ENCODE measurements at places on chromosomes 2 and 18.
A peak's percentile ranks its signal among the peaks of the same experiment; 100 is the strongest.

- DNase-seq, result no peak
These were observed 613.1 kb downstream of the ZEB2 start for GRCh38 chr2:143906850-143907249.

DNA sequence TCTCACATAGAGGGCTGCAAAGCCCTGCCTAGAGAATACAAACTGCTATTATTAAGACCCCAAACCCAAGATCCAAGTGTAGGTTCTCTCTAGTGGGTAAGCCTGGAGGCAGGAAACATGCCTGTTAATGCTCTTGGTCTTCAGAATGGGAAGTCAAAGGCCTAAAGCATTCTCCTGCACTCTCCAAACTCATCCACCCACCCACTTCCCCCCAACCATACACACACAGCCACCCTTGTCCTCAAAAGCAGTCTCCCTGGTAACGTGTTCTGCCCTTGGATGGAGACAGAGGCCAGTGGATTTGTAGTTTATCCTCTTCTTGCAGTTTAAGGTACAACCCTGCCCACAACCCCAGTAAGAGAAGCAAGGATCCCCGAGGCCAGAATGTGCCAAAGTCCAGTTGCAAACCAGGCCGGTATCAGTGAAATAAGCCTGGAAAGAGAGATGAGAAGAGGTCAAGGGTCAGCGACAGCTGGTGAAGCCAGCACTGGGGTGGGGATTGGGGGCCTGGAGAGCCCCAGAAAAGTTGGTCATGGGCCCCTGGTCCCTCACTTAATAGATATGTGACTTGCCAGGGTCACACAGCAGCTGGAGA, 23.0 kb downstream of the TMEM247 start:
- no peak for DNase-seq

DNA sequence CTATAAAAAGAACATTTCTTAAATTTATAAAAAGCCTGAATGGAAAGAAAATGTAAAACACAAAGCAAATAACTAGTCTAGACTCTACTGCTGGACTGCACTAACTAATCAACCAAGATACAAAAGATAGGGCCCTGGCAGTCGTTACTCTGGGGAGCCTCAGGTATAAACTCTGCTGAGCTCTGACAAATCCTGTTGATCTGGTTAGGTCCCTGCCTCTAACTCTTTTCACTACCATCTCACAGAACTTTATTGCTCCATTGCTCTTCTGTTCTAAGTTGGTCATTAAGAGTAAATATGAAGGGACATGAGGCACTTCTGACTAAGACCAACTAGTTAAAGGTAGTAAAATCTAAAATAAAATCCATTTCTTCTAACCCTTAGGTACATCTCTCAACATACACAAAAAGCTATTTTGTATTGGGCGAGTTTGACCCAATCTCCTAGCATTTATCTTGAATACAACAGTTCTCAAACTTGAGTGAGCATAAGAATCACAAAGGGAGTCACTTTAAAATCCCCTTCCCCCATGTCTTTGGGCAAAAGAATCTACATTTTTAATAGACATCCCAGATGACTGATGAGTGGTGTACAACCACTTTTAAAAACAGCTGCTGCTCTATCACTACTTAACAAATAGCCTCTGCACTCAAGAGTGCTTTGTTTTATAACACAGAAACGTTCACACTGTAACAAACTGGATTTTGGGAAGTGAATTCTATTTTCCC, 2.5 kb downstream of the CHN1 start:
- DNase-seq, result no peak

GRCh38 chr2:158184001-158184400, 82.3 kb downstream of the UPP2 start:
- DNase-seq, result no peak

DNA sequence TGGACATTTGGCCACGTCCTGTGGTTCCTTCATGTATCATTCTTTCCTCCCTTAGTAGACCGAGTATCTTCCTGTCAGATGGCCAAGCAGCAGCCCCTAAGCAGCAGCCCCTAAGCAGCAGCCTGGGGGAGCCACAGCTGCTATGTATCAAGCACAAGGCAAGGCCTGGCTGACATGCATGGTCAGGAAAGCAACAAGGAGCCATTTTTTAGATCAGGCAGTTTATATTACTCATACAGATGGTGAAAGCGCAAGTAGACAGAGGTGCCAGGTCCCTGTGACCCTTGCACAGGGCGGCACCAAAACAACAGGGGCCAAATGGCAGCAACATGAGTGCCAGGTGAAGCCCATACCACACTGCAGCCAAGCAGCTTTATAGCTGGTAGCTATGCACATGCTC, 22.1 kb downstream of the CHCHD5 start:
- DNase-seq, result no peak

GRCh38 chr2:59779571-59779970, 773.9 kb downstream of the BCL11A start:
- no peak for DNase-seq

- DNase-seq, result no peak
These were observed 181.8 kb upstream of the GCFC2 start for GRCh38 chr2:75892490-75892889.

- DNase-seq, result no peak
These were observed 482.7 kb downstream of the DLGAP1 start for GRCh38 chr18:3972291-3972930.

DNA sequence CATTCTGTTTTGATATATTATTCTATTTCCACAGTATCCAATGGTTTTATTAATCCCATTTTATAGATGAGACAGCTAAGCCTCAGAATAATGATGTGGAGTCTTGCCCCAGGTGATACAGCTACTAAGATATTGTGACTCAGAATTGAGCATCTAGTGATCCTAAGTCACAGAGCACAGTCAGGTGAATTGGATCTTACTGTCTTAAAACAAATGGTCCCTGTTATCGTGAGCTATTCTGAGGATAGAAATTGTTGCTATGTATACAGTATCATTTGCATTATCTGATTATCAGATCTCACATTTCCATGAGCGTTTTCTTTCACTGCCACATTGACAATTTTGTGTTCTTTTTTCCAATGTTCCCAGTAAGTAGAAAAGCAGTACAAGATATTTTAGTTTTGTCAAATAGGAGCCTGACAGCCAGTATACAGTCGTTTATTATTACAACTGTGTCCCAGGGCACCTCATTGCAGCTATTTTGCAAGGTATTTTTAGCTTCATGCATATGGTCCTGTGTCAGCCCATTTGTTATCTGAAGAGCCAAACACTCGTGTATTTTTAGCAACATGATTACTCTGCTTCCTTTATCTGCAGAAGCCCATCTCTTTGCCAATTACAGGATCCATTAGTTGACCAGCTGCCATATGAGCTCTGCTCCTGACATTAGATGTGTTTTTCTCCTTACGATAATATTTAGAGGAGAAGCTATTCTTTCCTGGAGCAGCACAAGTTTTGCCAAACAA, 25.1 kb upstream of the SGPP2 start:
- DNase-seq, result no peak

GRCh38 chr2:181891258-181891965, at the start of gene ITPRID2:
ITPRID2 (plus strand) TSS chr2:181891730; CDS start chr2:181892067, 337 bp downstream.
- peak; percentile 69 for DNase-seq

GRCh38 chr18:54052259-54052658, 172.2 kb downstream of the MBD2 start:
- no peak for DNase-seq

DNA sequence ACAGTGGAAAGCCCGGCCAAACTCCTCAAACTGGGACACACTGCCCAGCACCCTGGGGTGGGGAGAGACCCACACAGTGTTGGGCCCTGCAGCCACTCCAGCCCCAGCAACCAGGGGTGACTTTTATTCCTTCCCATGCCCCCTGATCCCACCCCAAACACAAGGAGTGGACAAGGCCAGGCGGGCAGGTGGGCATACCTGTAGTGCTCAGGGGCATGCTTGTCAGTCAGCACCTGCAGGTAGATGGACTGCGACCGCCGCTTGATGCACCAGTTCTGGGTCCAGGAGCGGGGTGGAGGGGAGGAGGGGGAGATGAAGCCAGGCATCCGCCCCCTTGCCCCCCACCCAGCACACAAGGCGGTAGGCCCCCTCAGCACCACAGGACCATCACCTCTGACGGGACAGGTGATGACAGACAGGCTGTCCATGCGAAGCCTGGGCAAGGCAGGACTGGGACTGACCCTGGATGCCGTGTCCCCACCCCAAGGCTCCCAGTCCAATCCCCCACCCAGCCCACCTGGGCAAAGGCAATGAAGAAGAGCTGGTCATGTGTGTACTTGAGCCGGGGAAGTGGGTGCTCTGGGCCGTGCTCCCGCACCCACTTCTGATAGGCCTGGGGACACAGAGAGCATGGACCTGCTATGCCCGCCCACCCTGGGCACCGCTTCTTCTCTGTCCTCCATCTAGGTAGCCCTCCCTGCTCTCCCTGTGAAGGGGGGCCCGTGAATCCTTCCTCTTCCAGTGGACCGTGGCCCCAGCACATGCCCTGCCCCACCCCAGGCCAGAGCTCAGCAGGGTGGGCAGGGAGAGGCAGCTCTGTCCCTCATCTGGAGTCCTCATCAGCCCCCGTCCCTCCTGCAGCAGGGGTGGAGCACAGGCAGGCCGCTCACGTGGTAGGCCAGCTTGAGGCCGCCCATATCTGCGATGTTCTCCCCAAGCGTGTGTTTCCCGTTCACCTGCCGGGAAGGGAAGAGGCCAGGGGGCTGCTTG, 7.1 kb downstream of the ECEL1 start:
- no peak for DNase-seq

- no peak for DNase-seq
These were observed 6.9 kb upstream of the CCBE1 start for GRCh38 chr18:59704146-59704545.

GRCh38 chr2:11187731-11188130, 32.5 kb downstream of the SLC66A3 start:
- no peak for DNase-seq

GRCh38 chr2:68828887-68829708, 42.1 kb downstream of the BMP10 start:
- DNase-seq, result peak; percentile 98

GRCh38 chr2:151297882-151298281, 8.4 kb upstream of the NMI start:
- no peak for DNase-seq

DNA sequence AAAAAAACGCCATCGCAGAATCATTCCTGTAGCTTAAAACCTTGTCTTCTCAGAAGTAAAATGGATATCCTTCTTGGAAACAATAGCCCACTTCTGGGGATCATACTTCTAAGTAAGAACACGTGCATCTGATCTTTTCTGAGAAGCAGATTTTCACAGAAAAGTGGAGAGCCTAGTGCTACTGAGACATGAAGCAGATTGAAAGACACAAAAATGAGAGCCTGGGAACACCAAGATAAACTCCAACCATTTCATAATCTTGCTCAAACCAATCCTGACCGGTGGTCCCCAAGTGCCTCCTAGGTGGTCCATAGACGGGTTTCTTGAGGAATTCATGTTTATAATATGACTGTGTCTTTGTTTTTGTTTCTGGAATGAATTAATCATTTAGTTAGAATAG, 191.2 kb downstream of the IRS1 start:
- DNase-seq, result no peak

DNA sequence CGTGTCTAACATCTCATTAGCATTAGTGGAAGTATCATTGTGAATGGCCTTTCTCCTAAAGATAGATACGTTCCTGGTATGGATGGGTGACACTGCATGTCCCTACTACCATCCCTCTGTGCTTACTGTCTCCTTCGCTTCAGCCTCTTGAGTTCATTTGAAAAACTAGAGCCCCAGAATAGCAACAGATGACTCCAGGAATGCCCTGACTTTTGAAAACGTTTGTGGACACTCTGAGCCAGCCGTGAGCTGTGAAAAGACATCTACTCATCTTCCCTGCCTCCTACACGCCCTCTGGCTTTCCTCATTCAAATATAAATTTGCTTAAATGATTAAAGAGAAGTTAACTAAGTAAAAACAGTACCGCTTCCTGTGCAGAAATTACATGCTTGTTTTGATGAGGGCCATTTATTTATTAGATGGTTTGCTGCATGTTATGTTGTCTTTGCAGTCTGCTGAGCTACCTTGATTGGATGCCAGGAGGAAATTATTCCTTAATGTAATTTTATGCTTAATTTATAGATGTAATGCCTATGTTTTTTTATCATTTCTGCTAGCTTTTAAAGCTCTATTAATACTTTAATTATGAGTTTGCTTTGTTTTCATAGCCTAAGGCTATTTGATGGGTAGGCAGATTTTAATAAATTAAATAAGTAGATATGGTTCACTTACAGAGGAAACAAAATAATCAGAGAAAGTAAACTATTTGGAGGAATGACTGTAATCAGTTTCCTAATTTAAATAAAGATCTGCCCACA, 32.1 kb upstream of the MYO3B start:
- DNase-seq, result no peak

DNA sequence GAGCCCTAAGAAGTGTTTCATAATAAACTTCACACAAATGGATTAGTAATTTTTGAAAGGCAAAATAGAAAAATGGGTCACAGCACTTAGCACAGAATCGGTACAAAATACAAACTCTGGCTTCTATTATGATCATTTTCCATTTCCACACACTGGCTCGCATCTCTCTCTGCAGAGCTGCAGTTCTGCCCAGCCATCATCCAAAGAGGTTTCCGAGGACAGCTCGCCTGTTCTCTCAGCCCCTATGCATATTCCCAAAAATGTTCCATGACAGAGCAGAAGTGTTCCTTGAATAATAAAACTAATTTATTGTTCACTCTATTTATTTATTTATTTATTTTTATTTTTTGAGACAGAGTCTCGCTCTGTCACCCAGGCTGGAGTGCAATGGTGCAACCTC, 115.6 kb downstream of the AP1S3 start:
- no peak for DNase-seq

DNA sequence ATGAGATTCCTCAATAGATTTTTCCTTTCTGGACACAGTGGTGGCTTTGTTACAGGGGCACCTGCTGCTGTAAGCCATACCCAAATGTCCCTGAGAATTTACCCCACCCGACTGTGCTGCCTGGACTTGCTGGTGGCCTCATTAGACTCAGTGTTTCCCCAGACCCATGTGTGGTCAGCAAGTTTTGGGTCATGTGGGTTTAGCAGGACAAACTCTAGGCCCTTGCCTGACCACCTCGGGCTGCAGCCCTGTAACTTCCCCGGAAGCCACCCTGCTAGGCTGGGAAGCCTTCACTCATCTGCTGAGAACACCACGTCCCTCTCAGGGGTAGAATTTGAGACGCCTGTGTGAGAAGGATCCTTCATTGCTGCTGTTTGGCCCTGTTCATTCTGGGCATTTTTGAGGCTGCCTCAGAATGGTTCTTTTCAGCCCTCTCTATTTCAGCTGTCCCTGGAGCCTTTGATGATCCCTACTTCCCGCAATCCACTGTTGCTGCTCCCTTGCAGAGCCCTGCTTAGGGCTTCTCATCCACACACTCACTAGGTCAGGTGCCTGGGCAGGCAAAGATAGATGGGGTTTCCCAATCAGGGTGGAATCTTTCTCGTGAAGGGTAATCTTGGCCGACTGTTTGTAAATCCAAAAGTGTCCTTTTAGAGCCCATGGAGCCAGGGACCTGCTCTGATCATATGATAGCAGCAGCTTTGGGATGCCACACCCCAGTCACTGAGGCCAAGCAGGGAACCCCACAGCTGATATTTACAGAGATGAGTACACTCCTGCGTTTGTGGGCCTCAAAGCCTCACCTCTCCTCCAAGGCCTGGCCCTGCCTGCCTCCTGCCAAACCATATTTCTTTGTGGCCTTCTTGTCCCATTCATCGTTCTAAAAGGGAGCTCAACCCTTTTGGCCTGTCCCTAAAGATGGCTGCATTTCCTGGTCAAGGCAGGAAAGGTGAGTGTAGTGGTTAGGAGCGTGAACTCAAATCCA, 6.7 kb downstream of the EHD3 start:
- DNase-seq, result no peak

Measured in H4 (cell line).